ENCODE measurements at places on chromosomes 11 and 22.

- no peak for DNase-seq
These were observed 4.8 kb upstream of the HINFP start for GRCh38 chr11:119116601-119117000.

DNA sequence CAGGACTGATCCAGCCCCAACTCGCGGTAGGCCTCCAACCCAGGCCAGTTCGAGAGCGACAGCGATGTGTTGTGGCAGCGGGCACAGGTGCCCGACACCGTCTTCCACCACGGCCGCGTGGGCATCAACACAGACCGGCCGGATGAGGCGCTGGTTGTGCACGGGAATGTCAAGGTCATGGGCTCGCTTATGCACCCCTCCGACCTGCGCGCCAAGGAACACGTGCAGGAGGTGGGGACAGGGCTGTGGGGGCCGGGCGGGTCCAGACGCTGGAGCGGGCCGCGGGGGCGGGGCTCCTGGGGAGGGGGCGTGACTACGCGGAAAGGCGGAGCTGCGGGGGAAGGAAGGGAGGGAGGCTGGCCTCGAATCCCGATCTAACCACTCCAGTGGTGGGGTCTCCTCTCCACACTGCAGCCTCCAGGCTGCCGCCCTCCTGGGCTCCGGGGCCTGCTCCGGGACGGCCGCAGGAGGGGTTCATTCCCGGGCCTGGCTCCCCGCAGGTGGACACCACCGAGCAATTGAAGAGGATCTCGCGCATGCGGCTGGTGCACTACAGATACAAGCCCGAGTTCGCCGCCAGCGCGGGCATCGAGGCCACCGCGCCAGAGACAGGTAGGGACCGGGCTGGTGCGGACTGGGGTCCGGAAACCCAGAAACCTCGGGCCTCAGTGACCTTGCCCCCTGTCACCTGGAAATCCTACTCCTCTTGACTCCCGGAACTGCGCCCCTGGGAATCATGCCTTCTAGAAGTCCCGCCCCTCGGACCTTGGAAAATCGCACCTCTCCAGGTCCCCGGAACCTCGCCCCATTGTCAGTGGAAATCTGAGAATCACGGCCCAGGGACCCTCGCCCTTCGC is 14.9 kb downstream of the TMEM258 start:
- no peak for DNase-seq

GRCh38 chr11:119024430-119025098 is 6.0 kb downstream of the TRAPPC4 start:
- DNase-seq, result no peak

DNA sequence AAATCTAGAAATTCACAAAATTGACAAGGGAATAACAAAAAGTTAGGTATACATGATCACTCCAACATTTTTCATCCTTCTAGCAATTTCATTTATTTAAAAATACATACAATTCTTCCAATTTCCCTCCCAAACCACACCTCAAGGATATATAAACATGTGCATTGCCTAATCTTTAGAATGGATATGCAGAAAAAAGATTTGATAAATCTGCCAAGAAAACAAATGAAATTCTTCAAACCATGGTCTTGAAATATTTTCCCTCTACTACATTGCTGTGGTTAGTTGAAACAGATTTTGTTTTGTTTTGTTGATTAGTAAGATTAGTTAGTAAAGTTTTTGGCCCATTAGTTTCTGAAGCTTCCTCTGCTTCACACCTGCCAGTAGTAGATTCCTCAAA is 703.3 kb upstream of the CCDC179 start:
- no peak for DNase-seq

GRCh38 chr11:12721816-12722604 is 47.8 kb downstream of the TEAD1 start:
- no peak for DNase-seq

- DNase-seq, result no peak
These were observed 45.2 kb downstream of the SYN3 start for GRCh38 chr22:33012833-33013450.

DNA sequence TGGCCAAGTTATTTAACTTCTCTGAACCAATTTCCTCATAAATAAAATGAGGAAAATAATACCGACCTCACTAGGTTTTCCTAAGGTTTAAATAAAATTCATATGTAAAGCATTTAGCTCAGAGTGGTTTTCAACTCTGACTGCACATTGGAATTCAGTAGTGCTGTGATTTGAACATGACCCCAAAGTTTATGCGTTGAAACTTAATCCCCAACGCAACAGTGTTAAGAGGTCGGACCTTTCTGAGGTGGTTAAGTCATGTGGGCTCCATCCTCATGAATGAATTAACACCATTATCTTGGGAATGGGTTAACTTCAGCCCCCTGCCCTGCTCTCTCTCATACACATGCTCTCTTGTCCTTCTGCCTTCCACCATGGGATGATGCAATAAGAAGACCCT is 322.2 kb downstream of the AASDHPPT start:
- DNase-seq, result no peak

GRCh38 chr22:17119481-17120202 is 1.5 kb downstream of the TMEM121B start:
- no peak for DNase-seq

DNA sequence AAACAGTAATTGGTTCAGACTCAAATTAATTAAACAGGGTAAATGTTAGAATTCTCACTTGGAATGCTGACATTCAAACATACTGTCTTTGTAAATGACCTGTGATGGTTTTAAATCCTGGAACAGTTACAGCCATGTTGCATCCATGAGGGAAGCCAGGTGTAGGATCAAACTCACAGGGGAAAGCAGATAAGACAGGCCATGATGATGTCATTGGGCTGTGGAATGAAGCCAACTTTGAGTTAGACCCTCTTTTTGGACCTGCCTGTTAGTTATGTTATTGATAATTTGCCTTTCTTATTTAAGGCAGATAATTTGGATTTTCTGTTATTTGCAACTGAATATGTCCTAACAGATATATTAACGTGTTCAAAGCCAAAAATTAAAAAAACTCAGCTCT is 39.3 kb upstream of the ABTB2 start:
- no peak for DNase-seq

- no peak for DNase-seq
These were observed 95.0 kb downstream of the AASDHPPT start for GRCh38 chr11:106172386-106172991.
